A549 treated with CORT108297 at 1 μM for 4 hours (cell line): ENCODE measurements at places on chromosomes 7 and 10. TPM values are rescaled to one million over a fixed set of nuclear protein-coding genes. Genes with fewer than 3 reads are reported as not detected.

ELN gene
- 0.05 to 0.13 TPM (median 0.08 TPM) in 5 replicates for total RNA-seq

SUV39H2 gene
- total RNA-seq: 19.1 to 27.5 TPM (median 20.3 TPM) in 5 replicates

IGFBP1 gene
- 25.4 to 42.0 TPM (median 34.7 TPM) in 5 replicates for total RNA-seq

OR6B1 gene
- not detected in 5 replicates for total RNA-seq

ACHE gene
- total RNA-seq: 2.1 to 2.7 TPM (median 2.5 TPM) in 5 replicates

AKR1C4 gene
- total RNA-seq: 0.22 to 0.42 TPM (median 0.30 TPM) in 5 replicates

BCCIP gene
- total RNA-seq: 108 to 147 TPM (median 109 TPM) in 5 replicates

SPDYE5 gene
- total RNA-seq: not detected in 5 replicates

FAM131B gene
- 0.34 to 0.53 TPM (median 0.49 TPM) in 5 replicates for total RNA-seq

SFTPA2 gene
- not detected in 5 replicates for total RNA-seq
